ENCODE measurements at places on chromosomes 13 and 19. TPM values are rescaled to one million over a fixed set of nuclear protein-coding genes. Genes with fewer than 3 reads are reported as not detected.

Gene SLITRK5
- 0.57 TPM for total RNA-seq

Gene DOCK6
- 4.4 TPM for total RNA-seq

Gene MBD3L2
- not detected for total RNA-seq

Gene KIR2DL1
- total RNA-seq = not detected

Gene LGI4
- 0.43 TPM for total RNA-seq

Gene AKAP8L
- total RNA-seq = 56.4 TPM

Gene N4BP2L2
- 75.5 TPM for total RNA-seq

Gene CYP4F8
- total RNA-seq = not detected

Gene COG6
- total RNA-seq = 14.1 TPM

Gene PSG2
- 0.19 TPM for total RNA-seq

Gene MAMSTR
- 0.93 TPM for total RNA-seq

Measured in A172 (cell line).